ENCODE measurements at places on chromosomes 6 and 20.
A peak's percentile ranks its signal among the peaks of the same experiment; 100 is the strongest.

DNA sequence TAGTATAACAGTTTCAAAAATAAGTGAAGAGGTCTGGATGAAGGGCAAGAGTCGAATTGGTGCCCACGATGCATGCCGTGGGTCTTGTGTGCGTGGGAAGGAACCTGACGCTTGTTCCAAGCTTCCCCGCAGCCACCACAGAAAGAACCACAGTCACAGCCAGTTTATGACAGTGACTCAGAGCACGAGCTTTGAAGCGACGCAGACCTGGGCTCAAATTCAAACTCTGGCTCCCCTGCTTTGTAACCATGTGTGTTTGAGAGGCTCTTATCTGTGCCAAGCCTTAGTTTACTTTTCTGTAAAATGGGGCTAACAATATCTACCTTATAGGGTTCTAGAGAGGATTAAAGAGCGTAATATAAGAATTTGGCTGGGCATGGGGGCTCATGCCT is 65.5 kb downstream of the SYNJ2 start:
- no peak for DNase-seq

DNA sequence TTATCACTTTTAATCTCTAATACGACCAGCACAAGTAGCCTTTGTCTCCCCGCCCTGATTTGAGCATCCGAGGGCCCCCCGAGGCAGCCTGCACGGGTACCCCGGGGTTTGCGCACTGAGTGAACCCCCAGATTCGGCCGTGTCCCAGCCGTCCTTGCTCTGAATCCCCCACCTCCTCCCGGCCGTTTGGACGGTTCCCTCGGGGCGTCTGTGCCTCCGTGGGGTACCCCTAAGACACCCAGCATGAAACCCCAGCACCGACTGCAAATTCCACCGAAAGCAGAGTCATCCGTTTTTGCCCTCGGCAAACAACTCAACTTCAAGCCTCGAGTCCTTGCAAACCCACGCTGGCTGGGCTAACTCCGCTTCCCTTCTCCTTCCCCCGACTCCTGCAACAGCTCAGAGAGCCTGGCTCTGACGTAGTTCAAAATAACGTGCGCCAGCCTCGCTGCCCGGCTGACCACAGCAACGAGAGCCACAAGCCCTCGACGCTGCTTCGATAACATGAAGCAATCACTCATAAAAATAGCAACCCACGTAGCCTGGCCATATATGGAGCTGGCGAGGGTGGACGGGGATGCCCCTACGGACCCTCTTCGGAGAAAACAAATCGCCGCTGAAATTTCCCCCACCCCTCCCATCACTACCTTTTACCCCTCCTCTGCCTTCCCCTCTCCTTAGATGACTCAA is 764 bp upstream of the SNAP25 start:
- DNase-seq, result peak; percentile 85

DNA sequence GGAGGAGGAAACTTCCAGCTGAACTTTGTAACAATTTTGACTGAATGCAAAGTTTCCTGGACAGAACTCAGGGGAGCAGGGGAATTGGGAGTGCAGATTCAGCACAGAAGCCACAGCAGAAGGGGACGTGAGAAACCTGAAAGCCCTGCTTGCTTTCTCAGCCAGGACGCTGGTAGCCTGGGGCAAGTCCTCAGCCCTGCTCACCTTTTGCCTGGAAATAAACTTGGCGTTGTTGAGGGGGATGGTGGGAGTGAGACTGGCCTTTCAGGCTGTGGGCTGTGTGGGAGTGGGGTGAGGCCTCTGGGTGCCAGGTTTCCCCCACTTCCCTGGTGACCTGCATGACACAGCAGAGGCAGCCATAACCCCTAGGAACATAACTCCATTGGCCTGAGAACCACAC is 238.1 kb upstream of the HS3ST5 start:
- DNase-seq, result no peak

- DNase-seq, result no peak
These were observed 84.3 kb downstream of the SHLD1 start for GRCh38 chr20:5834436-5835005.

DNA sequence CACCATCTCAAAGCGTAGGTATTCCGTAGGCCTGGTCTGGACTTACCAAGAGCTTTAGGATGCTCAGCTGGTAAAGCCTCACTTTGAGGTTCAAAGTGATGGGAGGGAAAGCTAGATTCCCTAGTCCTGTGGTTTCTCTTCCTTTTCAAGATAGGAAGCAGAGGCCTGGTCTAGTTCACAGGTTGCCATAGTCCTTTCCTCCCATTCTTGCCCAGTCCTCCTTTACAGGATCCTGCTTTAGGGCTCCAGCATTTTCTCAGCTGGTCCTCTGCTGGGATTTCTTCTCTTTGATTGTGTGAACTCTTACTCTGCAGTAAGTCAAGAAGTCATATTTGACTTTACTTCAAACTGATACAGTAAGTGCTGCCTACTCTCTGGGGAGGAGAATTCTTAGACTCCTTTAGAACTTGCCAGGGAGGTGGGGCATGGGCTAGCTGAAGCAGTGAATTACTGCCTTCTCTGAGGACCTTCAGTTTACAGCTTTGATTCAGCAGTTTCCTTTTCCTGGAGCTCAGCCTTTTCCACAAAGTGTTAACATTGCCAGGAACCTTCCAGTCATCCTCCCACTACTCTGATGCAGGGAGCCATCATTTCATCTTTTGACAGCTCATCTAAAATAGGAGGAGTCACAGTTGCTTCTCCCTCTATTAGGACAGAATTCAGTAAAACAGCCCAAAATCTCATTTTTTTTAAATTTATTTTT is 42.8 kb upstream of the PLCG1 start:
- DNase-seq, result no peak

DNA sequence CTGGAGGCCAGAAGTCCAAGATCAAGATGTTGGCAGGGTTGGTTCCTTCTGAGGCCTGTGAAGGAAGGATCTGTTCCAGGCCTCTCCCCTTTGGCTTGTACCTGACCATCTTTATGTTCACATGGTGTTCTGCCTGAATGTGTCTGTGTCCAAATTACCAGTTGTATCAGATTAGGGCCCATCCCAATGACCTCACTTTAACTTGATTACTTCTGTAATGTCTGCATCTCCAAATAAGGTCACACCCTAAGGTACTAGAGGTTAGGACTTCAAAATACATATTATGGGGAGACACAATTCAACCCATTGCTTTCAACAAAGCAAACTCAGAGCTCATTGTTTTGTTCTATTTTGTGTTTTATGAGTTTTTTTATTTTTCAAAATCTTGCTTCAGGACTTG is 75.7 kb downstream of the TNFAIP3 start:
- no peak for DNase-seq

DNA sequence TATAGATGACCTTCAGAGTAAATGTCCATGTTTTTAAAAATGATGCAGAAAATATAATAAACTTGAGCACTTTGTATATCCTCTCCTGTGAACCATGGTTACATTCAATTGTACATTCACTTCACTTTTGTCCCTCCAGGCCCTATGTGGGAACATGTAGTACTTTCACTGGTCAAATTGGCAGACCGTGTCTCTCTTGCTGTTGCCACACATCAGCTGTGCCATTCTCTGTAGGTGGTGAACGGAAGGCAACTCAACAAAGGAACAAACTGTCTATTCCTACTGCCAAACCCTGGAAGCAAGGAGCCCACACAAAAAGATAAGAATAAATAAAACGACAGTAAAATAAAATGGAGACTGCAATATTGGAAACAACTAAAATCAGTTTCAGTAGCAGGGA is 2.0 kb downstream of the ROS1 start:
- DNase-seq, result no peak

GRCh38 chr6:137677709-137678108 is 183.5 kb upstream of the OLIG3 start:
- DNase-seq, result no peak

DNA sequence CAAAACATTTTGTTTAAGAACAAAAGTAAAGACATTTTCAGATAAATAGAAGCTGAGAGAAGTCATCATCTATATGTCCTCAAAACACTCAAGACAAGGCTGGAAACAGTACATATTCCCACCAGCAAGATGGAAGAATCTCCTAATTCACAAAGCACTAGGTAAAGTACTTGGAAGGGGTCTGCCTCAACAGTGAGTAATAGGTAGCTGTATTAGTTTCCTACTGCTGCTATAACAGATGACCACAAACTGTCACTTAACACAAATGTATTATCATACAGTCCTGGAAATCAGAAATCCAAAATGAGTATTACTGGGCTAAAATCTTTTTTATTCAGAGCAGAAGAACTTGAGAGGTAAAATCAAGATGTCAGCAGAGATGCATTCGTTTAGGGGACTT is 40.6 kb downstream of the ZKSCAN8 start:
- no peak for DNase-seq

DNA sequence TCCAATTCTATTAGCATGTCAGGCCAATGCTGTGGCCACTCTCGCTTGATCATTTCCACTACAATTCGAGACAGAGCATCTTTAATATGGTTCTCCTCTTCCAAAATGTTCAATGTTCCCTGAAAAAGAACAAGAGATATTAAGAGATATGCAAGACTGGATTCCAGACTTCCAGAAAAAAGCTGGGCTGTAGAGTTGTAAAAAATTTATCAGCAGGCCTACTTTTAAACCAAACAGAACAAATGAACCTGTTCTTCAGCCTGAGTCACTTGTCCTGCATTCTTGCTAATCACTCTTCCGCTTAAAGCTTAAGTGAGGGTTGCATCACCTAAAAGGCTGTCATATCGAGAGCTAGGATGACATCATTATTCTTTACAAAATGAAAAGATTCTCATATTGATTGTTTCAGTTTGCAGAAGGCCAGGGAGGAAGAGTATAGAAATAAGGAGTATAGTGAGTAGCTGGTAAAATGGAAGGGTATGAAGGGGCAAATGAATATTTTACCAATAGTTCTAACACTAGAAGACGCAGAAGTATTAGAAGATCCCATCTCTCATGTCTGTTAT is 4.9 kb downstream of the XPO5 start:
- no peak for DNase-seq

- DNase-seq, result peak; percentile 84
These were observed 380.0 kb downstream of the BTBD9 start for GRCh38 chr6:38259736-38260135.

GRCh38 chr6:6220718-6221117 is 99.7 kb downstream of the F13A1 start:
- DNase-seq, result no peak

DNA sequence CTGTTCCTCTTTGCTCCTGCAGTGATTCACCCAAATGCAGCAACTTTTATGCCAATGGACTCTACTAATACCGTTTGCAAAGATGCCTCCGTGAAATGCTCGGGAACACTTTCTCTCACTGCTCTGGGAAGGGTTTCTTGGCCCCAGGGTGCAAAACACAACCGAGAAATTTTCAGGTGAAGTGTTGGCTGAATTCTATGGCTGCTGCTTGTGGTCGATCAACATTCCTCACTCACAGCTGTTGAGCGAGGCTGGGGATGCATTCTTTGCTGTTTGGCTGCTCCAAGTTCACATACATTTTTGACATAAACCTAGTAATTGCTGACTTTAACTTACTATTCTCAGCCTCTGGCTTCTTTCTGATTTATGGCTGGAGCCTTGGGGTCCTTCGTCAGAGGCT is 342.0 kb upstream of the CHD6 start:
- no peak for DNase-seq

- no peak for DNase-seq
These were observed 4.8 kb upstream of the EMILIN3 start for GRCh38 chr20:41371371-41371770.

DNA sequence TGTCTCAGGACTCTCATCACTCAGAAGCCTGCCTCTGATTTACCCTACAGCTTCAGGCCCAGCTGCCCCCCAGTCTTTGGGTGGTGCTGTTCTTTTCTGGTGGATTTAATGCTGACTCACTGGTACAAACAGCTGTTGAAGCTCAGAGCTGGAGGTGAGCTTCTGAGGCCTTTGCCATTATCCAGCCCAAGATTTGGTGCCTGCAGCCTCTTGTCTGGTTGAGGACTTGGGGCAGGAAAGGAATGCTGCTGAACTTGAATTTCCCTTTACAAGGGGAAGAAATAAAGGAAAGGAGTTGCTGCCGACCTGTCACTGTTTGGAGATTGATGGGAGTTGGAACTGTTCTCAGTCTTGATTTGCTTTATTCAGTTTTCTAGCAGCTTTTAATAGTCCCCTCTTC is 19.8 kb downstream of the ABCF1 start:
- no peak for DNase-seq

GRCh38 chr6:56765494-56765893 is 122.8 kb upstream of the DST start:
- no peak for DNase-seq

GRCh38 chr20:32208499-32209154 is 947 bp downstream of the POFUT1 start:
- no peak for DNase-seq

DNA sequence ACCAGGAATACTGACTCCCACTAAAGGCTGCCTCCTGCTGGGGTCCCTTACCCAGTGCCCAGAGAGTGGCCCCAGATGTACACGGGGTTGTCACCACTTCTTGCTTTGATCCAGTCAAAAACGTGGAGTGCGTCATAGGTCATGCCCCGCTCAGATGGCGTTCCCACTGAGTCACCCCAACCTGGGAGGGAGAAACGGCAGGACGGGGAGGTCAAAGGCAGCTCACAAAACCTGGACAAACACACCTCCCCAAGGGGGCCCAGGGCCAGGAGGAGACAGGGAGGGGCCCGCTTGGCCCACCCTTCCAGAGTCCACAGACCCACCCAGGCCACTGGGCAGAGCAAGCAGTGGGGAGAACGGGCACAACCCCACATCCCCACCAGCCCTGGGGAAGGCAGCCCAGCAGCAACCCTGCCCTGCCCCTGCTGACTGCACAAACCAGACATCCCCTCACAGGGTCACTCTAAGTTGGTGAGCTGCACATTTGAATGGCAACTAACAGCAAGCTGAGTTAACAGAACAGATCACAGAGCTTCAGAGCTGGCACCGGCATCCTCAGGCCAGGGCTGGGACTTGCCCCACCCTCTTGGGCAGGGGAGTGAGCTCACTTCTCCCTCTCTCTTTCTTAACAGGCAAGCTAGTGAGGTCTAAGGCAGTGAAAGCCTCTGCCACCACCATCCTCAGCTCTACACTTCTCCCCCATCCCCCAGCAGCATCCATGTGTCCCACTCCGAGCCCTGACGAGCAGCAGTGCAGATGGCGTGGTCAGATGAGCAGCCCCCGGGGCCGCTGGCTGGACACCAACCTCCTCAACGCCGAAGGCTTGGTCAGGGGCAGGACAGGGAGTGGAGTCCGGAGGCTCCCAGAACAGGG is 61.7 kb downstream of the PYGB start:
- peak; percentile 91 for DNase-seq

DNA sequence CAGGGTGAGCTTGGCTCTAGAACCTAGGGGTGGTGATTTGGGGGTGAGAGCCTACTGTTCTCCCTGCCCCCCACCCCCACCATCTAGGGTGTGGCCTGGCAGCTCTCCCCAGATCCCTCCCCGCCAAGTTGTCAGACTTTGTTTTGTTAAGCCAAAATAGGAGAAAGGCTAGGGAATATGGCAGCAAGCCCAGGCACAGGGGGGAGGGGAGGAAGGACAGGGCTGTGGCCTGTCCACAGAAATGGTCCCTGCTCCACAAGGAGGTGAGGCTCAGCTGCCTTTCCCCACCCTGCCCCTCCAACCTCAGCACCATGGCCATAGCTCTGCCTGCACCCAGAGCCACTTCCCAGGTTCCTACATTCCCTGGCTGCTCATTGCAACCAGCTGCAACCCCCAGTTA is 17.2 kb downstream of the SCUBE3 start:
- no peak for DNase-seq

All from HT1080 (cell line).